ENCODE measurements at places on chromosomes 7 and 10.

DNA sequence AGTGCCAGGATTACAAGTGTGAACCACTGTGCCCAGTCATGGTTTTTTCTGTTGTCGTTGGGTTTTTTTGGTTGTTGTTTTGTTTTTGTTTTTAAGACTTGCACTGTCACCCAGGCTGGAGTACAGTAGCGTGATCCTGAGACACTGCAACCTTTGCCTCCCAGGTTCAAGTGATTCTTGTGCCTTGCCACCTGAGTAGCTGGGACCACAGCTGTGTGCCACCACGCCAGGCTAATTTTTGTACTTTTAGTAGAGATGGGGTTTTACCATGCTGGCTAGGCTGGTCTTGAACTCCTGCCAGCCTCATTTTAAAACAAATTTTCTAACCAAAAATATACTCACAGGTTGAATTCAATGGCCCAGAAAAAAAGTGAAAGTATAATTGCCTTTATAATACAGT lies 174.1 kb downstream of the AHR start:
- no peak for DNase-seq

GRCh38 chr7:3215624-3216585 lies 85.1 kb upstream of the SDK1 start:
- DNase-seq, result no peak

DNA sequence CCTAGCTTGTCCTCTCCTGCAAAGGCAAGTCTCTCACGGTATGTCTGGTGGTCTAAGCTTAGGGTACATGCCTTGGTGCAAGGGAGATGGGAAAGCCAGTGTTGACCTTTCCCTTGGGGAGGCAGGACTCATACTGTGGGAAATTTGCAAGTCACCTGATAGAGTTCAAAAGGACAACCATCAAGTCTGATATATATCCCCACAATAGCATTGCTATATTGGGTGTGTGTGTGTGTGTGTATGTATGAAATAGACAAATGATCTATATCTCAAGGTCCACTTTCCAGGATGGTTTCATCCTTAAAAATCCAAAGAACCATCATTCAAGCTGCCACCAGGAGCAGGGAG lies 12.2 kb upstream of the FFAR4 start:
- no peak for DNase-seq

DNA sequence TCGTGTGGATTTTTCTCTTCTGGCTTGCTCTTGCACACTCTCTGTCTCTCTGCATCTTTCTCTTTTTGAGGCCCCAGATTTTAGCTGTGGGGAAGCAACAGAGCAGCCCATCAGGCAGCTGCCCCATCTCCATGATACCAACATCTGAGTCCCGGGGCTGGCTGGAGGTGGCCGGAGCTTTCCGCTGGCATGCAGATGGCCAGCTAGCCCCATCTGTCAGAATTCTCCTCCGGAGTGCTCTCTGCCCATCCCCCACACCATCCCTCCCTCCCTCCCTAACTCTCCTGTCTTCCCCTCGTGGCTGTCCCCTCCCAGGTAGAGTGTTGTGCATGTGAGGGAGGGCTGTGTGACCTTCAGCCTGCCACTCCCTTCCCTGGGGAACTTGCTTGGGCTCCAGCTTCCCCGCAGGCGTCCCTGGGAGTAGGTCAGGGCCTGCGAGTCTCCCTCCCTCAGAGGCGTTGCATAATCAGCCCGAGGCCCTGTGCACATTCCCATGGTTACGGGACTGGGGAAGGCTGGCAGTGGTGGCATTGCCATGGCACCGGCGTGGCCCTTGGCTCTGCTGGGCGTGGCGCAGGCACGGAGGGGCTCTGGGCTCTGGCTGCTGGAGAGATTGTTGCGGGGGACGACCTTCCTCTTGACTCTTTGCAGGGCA lies 24.7 kb downstream of the GHRHR start:
- DNase-seq, result no peak

DNA sequence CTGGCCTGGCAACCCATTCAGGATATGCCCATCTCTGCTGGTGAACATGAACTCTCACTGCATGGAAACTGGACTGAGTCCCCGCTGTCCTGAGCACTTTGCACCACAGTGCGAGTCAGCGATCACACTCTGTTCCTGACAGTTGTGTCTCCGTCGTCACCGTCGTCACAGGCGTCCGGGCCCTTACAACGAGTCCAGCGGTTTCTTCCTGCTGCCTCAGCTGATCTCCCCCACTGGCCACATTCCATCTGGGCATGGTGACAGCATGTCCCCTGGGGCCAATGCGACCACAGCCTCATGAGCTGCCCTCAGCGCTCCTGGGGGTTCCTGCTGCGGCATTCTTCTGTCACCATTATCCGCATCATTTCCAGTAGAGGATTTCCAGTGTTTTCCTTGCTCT lies 76.8 kb upstream of the KLF6 start:
- no peak for DNase-seq
